ENCODE measurements at places on chromosomes 4 and X.

DNA sequence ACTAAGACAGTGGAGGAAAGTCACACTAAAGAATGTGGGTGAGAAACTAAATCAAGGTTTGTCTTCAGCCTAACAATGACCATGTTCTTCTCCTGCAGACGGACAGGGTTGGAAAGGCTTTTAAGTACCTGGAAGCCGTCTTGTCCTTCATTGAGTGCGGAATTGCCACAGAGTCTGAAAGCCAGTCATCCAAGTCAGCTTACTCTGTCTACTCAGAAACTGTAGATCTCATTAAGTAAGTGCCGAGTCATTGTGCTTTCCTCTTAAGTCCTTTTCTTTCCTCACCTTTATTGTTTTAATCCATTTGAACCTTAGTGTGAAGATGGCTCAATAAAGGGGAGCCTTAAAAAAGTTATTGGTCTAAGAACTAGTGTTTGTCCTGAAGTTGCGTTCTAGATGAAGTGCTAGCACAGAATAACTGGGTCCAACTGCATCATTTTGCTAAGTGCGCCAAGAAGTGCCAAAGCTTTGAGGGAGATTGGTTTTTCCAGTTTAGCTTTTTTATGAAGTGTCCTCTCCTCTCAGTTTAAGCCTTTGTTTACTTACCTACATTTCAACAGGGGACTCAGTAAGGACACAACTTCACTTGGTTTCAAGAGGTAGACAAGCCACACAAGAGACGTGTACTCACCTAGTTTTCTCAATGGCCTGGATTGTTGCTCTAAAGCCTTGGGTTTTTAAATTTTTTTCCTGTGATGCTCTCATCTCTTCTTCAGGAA lies 89.3 kb downstream of the KLHL8 start:
- DNase-seq: no peak

DNA sequence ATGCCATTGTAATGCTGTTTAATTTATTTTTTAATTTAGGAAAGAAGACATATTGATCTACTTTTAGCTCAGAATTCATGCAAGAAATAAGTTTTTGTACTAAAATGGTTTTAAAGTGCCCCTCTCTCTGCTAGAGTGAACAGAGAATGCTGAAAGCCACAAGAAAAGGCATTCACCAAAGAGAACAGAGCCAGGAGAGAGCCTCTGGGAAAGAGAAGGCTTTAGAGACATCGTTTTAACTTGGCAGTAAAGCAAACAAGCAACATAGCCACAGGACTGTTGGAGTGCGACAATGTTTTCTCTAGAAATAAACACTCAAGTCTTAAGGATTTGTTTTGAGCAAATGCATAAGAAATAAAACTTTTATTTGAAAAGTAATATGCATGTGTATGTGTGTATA lies 484.1 kb upstream of the CPEB2 start:
- DNase-seq: no peak

DNA sequence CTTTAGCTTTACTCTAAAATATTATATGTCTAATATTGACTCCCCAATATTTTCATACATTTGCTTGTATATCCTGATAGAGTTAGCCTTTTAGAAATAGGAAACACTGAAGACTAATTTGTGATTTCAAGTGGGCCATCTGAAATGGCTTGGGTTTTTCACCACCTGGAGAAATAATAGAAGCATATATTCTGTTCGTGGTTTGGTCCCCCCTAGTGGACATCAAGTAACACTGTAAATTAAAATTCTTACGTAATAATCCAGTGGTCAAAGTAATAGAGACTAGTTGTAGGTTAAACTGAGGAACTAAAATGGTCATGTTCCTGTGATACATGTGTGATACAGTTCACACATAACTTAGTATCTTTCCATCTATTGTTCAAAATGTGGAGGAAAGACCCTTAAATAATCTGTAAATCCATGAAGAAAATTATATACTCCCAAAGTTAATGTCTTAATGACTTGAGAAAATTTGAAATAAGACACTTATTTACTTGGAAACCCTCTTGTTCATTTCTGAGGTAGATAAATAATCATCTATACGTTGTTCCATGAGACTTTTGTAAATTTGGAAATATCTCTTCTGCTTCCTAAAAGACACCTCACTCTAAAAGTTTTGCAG lies 79.8 kb upstream of the SMARCAD1 start:
- DNase-seq: no peak

DNA sequence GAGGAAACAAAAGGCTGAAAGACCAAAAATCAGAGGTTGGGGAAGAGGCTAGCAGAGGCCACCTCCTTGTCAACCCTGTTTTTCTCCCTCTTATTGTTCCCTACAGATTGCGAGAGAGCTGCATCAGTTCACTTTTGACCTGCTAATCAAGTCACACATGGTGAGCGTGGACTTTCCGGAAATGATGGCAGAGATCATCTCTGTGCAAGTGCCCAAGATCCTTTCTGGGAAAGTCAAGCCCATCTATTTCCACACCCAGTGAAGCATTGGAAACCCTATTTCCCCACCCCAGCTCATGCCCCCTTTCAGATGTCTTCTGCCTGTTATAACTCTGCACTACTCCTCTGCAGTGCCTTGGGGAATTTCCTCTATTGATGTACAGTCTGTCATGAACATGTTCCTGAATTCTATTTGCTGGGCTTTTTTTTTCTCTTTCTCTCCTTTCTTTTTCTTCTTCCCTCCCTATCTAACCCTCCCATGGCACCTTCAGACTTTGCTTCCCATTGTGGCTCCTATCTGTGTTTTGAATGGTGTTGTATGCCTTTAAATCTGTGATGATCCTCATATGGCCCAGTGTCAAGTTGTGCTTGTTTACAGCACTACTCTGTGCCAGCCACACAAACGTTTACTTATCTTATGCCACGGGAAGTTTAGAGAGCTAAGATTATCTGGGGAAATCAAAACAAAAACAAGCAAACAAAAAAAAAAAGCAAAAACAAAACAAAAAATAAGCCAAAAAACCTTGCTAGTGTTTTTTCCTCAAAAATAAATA lies 179.9 kb downstream of the AR start:
- no peak for DNase-seq
